Activated T-helper 2 cell treated with anti-CD3 and anti-CD28 coated beads, Interferon-gamma antibody, Interleukin-2, Interleukin-4, amounts not matched to agents 10 μg/mL and 5 μg/mL and 100 μg/mL, durations not matched to agents 14 hours and 24 hours and 36 hours (primary cell): ENCODE measurements at places on chromosomes 5 and 9. TPM values are rescaled to one million over a fixed set of nuclear protein-coding genes. Genes with fewer than 3 reads are reported as not detected.
A peak's percentile ranks its signal among the peaks of the same experiment; 100 is the strongest.

DNA sequence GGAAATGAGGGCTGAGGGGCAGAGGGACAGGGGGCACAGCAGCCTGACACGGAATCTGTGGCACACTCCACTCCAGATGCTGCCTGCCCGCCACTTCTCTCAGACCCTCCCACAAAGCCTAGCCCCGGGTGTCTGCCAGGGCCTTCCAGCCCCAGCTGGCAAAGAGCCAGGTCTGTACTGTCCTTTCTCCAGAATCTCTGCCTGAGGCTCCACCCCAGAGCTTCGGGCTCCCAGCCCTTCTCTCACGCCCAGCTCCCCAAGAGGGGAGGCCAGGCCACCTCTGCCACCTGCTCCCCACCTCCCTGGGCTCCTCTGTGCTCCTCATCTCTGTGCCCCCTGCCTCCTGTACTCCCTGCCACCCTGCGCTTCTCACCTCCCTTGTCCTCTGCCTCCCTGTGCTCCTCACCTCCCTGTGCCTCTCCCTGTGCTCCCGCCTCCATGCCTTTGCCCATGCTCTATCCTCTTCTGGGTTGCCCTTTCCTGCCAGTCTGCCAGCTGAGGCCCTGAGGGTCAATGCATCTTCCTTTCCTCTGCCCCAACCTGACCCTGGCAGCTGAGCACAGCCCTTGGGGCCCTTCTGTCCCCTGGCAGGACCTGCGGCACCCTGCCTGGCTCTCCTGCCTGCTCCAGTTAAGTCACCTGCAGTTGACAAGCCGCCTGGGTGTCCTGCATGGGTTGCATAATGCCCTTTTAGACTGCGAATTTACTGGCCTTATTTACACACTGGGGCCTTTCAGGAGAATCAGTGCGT is 36.4 kb downstream of the RASGEF1C start:
- H3K4me1 ChIP-seq = no peaks in the 10 kb centered on the region
- H3K27ac ChIP-seq = no peak overlapping the region
- H3K4me3 ChIP-seq = no peak overlapping the region
- H3K27me3 ChIP-seq = no peaks in the 10 kb centered on the region
- no peak for DNase-seq

DNA sequence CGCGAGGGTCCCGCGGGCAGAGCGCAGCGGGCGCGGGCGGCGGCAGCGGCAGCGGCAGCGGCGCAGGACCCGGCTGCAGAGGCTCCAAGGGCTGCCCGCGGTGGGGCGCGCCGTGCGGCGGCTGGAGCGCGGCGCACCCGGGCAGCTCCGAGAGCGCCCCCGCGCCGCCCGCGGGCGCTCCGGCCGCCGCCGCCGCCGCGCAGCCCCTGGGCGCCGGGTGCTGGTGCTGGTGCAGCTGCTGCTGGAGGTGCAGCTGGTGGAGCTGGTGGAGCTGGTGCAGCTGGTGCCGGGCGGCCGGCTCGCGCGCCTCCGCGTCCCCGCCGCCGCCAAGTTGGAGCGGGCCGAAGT is 644 bp downstream of the IER5L start:
- H3K36me3 ChIP-seq = no peaks in the 10 kb centered on the region
- peaks cover 7% of the 10 kb centered on the region for H3K27me3 ChIP-seq
- no peak overlapping the region for H3K27ac ChIP-seq
- H3K4me1 ChIP-seq = peaks cover 12% of the 10 kb centered on the region
- H3K4me3 ChIP-seq = peak overlapping the region; percentile 91

DNA sequence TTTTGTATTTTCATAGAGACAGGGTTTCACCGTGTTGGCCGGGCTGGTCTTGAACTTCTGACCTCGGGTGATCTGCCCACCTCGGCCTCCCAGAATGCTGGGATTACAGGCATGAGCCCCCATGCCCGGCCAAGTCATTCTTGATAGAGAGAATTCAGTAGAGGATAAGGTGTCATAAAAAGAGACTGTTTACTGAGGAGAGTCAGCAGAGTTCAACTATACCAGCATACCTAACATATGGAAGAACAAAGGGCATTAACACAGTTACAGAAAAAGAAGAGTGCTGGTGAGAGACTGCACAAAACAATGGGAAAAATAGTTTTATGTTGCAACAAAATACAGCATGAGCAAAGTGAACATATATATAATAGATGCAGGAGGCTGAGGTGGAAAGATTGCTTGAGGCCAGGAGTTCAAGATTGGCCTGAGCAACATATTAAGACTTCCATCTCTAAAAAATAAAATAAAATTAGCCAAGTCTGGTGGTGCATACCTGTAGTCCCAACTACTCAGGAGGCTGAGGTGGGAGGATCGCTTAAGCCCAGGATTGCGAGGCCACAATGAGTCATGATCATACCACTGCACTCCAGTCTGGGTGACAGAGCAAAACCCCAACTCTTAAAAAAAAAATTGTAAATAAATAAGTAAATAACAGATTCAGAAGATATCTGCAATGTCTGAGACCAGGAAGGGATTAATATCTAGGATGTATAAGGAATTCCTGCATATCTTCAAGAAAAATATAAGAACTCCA is 19.5 kb downstream of the B4GALT1 start:
- DNase-seq = no peak
- H3K27ac ChIP-seq = no peak overlapping the region
- H3K4me1 ChIP-seq = peaks cover 41% of the 10 kb centered on the region
- peaks cover 13% of the 10 kb centered on the region for H3K36me3 ChIP-seq
- H3K27me3 ChIP-seq = no peaks in the 10 kb centered on the region

GRCh38 chr5:52757527-52757926 is 30.2 kb upstream of the ITGA1 start:
- H3K4me3 ChIP-seq = no peak overlapping the region
- peaks cover 17% of the 10 kb centered on the region for H3K27me3 ChIP-seq
- H3K36me3 ChIP-seq = no peaks in the 10 kb centered on the region
- no peak for DNase-seq
- H3K27ac ChIP-seq = no peak overlapping the region

GRCh38 chr5:610744-611730 is 1.1 kb upstream of the CEP72 start:
- peak overlapping the region; percentile 62 for H3K4me3 ChIP-seq
- peaks cover 27% of the 10 kb centered on the region for H3K36me3 ChIP-seq
- H3K27ac ChIP-seq = peak overlapping the region; percentile 28
- H3K4me1 ChIP-seq = peaks cover 33% of the 10 kb centered on the region

DNA sequence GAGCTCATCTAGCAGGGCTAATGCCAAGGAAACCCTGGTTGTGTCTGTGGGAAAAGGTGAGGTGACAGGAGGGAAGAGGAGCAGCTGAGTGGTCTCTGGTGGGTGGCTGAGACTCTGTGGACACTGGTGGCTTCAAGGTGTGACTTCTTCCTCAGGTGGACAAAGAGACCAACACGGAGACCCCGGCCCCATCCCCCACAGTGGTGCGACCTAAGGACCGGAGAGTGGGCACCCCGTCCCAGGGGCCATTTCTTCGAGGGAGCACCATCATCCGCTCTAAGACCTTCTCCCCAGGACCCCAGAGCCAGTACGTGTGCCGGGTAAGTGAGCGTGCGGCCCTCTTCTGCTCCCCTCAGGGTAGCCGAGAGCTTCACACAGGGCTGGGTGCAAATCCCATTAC is 31.1 kb upstream of the RARS1 start:
- peaks cover 3% of the 10 kb centered on the region for H3K27me3 ChIP-seq
- no peak for DNase-seq
- H3K27ac ChIP-seq = no peak overlapping the region
- H3K36me3 ChIP-seq = no peaks in the 10 kb centered on the region
- H3K4me1 ChIP-seq = no peaks in the 10 kb centered on the region
- H3K4me3 ChIP-seq = no peak overlapping the region

Gene WNT8A
- total RNA-seq = not detected in 2 replicates

Gene FANCC
- 12.6 and 16.8 TPM in 2 replicates for total RNA-seq

Gene C7
- not detected in 2 replicates for total RNA-seq
